ENCODE measurements at places on chromosomes 12 and 14.
A peak's percentile ranks its signal among the peaks of the same experiment; 100 is the strongest.

GRCh38 chr12:74424778-74425177, 112.9 kb upstream of the ATXN7L3B start:
- DNase-seq: no peak

- DNase-seq: no peak
Observed at GRCh38 chr12:12194206-12194605, 72.6 kb downstream of the LRP6 start.

DNA sequence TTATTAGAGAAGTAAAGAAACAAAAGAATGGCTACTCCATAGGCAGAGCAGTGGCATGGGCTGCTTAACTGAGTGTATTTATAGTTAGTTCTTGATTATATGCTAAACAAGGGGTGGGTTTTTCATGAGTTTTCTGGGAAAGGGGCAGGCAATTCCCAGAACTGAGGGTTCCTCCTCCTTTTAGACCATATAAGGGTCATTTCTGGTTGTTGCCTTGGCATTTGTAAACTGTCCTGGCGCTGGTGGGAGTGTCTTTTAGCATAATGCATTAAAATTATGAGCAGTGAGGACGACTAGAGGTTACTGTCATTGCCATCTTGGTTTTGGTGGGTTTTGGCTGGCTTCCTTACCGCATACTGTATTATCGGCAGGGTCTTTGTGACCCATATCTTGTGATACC, 40.1 kb downstream of the CCDC60 start:
- no peak for DNase-seq

- no peak for DNase-seq
Observed at GRCh38 chr12:66901138-66901932, 222.5 kb upstream of the GRIP1 start.

DNA sequence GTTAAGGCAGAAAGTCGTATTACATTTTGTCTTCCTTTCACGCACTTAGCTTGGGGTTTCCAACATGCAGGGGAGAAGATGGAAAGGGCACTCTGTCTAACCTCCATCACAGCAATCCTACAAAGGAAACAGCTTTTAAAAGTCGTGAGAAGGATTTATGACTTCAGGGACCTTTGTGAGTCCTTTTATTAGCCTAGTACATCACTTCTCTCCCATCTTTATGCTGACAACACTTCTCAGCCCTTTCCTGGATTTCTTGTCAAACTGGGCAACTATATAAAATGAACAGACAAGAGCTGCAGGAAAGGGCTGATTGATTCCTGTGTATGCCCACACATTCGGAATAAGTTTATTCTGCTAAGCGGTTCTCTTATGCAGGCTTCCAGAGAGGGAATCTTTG, 159.0 kb downstream of the DERA start:
- DNase-seq: no peak

DNA sequence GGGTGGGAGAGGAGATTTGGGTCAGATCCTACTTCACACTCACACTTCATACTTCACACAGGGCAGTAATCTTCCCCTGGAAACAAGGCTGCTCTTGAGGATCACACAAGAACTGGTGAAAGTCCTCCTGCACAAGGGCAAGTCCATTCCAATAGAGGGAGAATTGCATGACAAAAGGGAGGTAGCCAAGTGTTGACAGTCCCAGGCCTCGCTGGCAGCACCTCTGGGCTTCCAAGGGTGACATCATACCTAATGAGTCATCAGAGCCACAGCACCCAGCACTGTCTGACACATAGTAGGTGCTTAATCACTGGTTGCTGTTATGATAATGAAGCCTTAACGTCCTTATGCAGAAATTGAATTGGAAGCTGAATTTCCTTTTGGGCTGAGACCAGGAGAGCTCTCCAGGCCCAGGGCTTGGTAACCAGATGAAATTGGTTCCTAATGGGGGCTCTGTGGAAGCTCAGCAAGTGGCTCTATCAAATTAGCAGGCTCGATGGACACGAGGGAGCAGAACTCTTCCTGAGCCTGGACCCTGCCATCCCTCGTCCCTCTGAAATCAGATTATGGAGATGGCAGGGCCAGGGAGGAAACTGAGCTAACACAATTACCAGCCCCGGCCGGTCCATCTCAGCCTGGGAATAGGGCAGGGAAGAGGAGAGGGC, 58.8 kb upstream of the ACTN1 start:
- DNase-seq: no peak

GRCh38 chr12:122527478-122527944, 462 bp downstream of the KNTC1 start:
- DNase-seq: no peak

DNA sequence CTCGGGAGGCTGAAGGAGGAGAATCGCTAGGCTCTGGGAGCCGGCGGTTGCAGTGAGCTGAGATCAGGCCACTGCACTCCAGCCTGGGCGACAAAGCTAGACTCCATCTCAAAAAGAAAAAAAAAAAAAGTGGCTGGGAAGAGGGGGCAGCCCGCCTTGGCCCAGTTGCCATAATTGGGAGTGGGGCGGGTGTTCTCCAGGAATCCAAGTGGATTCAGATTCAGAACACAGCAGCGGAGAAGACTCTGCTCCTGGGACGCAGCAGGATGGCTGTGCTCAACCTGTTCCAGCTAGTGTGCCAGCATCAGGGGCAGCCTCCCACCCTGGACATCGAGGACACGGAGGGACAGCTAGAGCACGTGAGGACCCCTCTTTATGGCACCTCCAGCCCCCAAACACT, 5.5 kb downstream of the CFAP73 start:
- DNase-seq: no peak

- no peak for DNase-seq
Observed at GRCh38 chr14:63273717-63274655, 44.7 kb downstream of the GPHB5 start.

DNA sequence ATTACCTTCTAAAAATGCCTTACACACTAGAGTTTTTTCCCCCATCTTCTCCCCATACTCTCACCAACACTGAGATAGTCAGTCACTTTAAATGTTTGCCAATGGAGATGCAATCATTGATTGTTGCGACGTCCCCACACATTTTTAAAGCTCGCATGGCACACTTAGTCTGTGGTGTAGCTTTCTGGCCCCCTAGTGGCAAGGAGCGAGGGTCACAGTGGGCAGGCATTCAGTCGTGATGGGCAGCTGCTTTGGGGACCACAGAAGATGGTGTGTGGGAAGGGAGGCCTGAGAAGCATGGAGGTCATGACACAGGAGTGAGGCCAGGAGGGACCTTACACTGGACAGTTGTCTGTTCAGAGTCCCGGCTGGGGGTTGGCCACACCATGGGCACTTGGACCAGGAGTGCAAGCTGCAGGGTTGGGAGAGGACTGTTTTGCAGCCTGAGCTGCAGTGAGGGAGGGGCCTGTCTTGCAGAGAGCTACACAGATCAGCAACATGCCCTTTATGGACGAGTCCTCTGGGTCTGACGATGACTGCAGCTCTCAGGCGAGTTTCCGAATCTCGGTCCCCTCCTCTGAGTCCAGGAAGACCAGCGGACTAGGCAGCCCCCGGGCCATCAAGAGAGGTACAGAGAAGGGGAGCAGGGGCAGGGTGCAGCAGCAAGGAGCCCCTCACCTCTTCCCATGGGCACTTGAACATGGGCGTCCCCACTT, 28.6 kb downstream of the PIGH start:
- peak; percentile 50 for DNase-seq

DNA sequence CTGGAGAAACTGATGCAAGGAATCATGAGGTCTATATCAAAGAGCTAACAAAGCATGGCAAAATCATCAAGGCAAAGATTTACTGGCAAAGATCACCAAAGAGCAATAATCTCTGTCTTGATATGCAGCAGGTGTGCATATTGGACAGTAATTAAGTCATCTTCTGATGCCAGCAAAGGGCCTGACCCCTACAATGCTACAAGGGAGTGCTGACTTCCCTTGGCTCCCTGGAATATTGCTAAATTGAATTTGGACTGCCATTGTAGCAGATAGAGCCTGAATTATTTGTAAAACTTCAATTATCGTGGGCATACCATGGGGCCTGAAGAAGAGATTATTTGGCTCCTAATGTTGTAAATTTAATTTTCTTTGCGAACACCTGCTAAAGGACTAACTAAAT, 307.9 kb upstream of the SYT1 start:
- DNase-seq: no peak

DNA sequence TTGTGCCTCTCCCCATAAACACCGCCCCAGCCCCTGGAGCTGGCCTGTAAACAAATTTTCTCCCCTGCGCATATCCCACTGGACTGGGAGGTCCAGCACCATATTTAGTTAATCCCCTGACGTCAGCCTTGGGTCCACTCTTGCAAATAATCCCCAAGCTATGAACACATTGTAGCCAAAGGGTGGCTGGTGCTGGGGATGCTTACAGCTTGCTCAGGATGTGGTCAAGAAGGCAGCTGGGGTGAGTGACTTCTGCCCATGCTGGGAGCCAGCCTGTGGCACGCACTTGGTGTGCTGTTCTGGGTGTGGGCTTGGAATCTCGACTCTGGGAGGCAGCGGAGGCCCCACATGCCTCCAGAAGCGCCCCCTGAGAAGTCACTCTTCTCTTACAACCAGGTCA, 32.1 kb downstream of the CMKLR1 start:
- DNase-seq: no peak

- no peak for DNase-seq
Observed at GRCh38 chr14:68043752-68044151, 224.2 kb downstream of the RAD51B start.

DNA sequence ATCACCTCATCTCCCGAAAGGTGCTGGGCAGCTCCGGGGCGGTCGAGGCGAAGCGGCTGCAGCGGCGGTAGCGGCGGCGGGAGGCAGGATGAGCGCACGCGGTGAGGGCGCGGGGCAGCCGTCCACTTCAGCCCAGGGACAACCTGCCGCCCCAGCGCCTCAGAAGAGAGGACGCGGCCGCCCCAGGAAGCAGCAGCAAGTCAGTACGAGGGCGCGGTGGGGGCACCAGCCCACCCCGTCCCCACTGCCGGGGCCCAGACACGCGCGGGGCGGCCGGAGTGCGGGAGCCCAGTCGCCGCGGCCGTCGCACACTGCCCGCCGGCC, 862 bp downstream of the HMGA2 start:
- no peak for DNase-seq

DNA sequence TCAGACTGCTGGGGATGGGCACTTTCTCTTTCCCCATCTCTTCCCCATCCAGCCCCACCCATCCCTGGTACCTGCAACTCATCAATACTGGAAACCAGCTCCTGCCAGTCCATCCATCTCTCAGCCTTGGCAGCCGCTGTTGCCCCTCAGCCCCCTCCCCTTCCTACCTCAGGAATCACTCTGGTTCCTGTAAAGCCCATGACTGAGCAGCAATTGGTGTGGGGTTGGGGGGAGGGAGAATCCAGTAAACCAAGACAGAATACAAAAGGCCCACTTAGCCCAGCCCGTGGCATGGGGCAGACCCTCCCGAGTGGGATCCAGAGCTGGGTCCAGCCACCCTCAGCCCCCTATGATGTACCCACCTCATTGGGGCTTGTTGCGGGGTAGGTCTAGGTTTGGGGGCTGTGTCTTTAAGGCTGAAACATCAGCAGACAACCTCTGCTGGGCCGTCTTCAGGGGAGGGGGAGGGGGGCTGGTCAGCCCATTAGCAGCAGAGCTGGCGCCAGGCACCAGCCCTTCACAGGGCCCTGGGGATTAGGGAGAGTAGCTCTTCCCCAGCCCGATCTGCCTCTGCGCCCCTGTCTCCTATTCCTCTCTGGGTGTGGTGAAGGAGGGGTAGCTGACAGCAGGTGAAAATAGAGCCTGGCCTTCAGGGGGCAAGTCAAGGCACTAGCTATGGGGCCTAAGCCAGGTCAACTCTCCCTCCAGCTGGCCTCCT, 702 bp upstream of the PRPH start:
- no peak for DNase-seq

- DNase-seq: no peak
Observed at GRCh38 chr12:53735556-53735955, 8.3 kb upstream of the CALCOCO1 start.

- no peak for DNase-seq
Observed at GRCh38 chr12:69324797-69325466, 23.2 kb upstream of the LYZ start.

DNA sequence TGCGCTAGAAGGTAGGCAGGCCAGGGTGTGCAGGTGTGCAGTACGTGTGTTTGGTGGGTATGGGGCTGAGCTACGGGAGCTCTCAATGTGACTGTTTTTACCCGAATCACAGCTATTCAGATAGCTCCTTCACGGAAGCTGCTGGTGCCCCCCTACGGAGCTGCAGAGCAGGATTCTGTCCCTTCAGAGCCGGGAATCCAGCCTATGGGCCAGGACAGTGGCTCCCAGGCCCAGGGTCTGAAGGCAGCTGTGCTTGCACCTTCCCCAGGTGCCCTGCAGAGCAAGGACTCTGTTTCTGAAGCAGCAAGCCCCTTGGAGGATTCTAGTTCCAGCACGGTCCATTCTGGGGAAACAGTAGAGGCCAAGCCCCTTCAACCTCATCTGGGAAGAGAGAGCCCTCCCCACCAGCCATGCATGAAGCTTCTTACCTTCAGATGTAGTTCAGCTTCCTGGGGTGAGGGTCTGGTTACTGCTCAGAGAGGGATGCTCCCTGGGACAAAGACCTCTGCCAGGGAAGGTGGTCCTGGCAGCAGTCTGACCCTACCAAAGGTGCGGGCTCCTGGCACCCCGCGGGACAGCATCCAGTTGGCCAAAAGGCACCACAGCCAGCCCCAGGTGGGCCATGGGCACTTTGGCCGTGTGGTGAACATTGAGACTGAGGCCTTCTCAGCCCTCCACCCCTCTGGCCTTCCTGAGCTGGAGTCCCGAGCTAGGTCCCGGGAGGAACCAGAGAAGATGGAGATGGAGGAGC, 29.1 kb downstream of the PLEKHH1 start:
- no peak for DNase-seq

DNA sequence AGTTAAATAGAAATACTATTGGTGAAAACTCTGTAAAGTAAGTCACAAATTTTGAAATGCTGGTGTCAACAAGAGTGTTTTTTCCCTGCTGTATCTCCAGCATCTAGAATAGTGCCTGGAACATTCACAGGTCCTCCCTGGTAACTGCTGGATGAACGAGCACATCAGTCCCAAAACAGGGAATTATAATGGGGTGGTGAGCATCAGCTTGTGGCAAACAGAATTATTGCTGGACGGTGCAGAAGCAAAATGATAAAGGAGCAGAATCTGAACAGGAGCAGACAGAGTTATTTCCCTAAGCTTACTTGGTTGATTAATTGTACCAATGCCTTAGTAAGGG, 129.9 kb downstream of the GRIP1 start:
- DNase-seq: no peak

- DNase-seq: no peak
Observed at GRCh38 chr14:67889455-67889854, 69.9 kb downstream of the RAD51B start.

All from stimulated activated CD4-positive, alpha-beta T cell treated with anti-CD3 and anti-CD28 coated beads, Interleukin-15, amount 100 ng/mL, for 1 hour (primary cell).